ENCODE measurements at places on chromosomes 3 and 15.

- DNase-seq: no peak
Measured at GRCh38 chr3:151563305-151563704, 102.4 kb upstream of the IGSF10 start.

DNA sequence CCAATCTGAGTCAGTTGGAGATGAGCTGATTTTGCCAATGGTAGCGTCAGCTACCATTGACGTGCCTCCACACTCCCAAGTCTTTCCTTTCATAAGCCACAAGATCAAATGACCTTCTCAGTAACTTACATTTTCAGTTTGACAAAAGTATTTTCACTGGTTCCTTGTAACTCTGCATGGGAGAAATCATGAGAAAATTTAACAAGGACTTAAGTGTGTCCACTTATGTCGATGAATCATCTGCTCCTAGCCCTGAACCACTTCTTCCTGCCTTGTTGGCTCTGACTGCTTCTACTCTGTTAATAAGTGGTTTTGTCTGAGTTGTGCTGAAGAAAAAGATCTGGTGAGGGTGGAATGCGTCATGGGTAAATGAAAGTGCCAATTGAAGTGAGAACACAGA, 101.2 kb downstream of the NFKBIZ start:
- no peak for DNase-seq

DNA sequence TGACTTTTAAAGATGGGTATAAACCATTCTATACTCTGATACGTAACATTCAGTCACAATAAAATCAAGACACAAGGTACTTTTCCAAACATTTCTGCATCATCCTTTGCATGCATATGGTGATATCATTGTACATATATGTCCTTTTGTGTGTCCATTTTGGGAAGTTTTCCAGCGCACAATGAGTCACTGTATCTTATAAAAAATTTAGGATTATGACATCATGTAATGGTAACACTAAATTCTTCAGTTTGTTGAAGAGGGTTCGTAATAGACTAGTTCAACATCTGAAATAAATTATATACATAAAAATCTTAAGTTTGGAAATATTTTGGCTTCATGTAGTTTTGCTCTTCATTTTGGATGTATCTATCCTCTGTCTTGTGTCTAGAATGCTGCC, 480.9 kb downstream of the ROBO1 start:
- no peak for DNase-seq

GRCh38 chr3:44927371-44927770, 48.6 kb downstream of the ZDHHC3 start:
- no peak for DNase-seq

Measured in T-helper 9 cell (primary cell).